ENCODE measurements at places on chromosomes 12 and 14.

GRCh38 chr12:7439579-7440505 lies 4.1 kb downstream of the CD163L1 start:
- DNase-seq, result no peak

DNA sequence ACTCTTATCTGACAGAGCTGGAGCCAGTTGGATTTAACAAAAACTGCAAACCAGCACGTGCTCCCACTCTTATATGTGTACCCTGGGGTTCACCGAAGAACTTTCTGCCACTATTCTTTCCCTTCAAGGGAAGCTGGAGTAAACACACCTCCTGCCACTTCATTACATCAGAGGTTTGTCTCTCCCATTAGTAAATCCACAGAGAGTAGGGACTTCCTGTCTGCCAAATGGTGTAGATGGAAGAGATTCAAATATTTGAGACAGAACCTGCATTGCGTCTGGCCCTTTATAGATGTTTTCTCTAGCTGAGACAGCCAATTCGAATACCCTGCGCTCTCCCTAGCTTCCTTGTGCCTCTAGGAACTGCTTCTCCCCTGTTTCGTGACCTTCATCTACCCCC lies 29.1 kb upstream of the AEBP2 start:
- DNase-seq, result no peak

DNA sequence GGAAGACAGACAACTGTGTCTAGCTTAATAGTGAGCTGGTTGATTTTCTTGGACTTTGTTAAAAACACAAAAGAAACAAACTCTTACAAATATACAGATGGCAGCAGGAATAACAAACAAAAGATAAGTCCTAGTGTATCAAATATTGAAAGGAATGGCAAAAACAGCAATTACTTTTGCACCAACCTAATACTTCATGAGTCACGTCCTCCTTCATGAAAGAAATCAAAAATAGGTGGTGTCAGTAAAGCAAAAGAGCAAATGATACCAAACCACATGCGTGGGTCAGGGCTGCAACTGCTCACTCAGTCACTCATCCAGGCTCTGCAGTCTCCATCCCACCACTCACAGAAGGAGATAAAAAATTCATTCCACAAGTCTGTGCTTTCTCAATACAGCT lies 11.8 kb downstream of the ATG14 start:
- DNase-seq, result no peak

DNA sequence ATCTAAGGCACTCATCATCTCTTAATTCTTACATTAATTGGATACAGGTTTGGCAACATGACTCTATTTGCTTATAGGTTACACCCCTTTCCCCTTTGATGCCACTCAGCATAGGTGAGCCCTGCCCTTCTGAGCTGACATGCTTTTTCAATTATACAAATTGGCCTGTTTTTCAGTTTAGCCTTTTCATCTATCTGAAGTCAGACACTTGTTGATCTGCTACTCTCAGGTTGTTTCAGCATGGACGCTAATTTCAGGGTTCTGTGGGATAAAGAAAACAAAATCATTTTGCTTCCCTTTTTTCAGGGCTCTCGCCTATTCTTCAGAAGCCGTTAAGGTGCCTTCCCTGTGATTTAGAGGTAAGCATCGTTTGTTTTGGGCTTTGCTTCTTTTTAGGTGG lies 55.3 kb downstream of the DACT1 start:
- DNase-seq, result no peak

- DNase-seq, result no peak
Measured at GRCh38 chr12:50221228-50222008, 54.2 kb upstream of the CERS5 start.

- DNase-seq, result no peak
Measured at GRCh38 chr12:96057986-96058553, 22.7 kb upstream of the LTA4H start.

GRCh38 chr12:9872742-9873141 lies 3.6 kb upstream of the CLEC2B start:
- DNase-seq, result no peak

DNA sequence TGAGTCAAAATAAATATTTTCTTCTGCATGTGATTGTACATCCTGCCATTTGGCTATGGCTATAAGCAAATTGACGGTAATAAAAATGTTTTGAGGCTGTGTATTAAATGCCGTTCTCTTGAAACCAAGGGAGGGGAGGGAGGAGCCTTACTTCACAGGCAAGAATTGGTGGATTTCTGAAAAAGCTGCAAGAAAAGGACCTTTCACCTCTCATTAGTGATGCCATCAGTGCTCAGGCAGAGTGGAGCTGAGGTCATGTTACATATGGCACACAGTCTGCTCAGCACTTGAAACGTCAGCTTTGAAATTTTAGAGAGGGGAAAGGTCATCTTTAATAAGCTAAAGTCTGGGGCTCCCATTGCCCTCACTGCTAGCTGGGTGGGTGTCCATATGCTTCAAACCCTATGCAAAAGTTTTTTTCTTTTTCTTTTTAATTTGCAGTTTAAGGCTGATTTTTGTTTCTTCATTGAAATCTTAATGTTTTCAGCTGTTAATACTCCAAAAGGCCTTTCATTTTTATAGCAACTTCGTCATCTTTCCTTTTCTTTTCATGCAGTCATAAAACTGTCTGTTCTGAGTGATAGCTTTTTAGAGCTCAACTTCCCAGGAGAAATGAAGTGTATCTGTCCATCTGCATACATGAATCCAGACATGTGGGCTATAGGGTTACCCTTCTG lies 9.8 kb upstream of the SIX1 start:
- no peak for DNase-seq

GRCh38 chr12:10965476-10965875 lies 21.2 kb downstream of the TAS2R50 start:
- no peak for DNase-seq

GRCh38 chr12:99948370-99948769 lies 36.4 kb downstream of the ANKS1B start:
- DNase-seq, result no peak

GRCh38 chr14:45185100-45185814 lies 49.5 kb downstream of the FANCM start:
- DNase-seq, result no peak

- no peak for DNase-seq
Measured at GRCh38 chr14:105412771-105413543, 6.7 kb upstream of the MTA1 start.

DNA sequence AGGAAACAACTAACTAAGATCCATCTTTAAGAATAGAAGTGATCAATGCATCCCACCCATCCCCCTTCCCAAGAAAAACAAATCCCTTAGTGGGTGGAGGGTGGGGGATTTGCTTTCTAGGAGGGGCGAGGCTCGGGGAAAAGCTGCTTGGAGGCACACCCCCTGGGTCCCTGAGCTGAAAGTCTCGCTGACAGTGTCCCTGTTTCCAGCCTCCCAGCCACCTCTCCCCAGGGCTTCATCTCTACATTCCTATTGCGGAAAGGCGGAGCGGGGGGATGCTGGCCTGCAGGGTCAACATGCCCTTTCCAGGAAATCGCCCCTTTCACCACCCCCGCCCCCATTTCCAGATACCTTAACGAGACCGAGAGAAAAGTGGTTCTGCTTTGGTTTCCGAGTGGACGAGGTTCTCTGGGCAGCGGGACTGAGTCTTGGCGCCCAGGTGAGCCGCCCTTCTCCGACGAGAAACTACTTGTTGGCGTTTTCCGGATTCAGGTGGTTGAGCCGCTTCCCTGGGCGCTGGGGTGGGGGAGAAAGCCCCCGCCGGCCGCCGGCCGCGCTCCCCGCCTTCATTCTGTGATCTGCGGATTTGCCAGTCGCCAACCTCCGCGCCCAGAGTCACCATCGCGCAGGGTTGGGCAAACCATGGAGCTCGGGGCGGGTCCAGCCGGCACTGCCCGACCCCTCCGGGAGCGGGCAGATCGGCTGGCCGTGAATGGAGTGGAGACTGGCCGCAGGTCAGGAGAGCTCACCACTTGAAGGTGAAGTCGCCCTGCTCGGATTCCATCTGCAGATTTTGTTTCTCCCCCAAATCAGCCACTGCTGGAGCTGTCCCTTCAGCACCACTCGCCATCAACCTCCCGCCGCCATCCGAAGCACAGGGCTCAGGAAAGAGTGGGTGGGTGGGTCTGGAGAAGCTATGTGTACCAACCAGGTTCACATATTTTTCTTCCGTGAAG lies 505 bp downstream of the KCNC2 start:
- no peak for DNase-seq

GRCh38 chr12:64042911-64043310 lies 179.2 kb downstream of the KICS2 start:
- DNase-seq, result no peak

GRCh38 chr14:71651228-71651627 lies 281.0 kb upstream of the RGS6 start:
- no peak for DNase-seq

DNA sequence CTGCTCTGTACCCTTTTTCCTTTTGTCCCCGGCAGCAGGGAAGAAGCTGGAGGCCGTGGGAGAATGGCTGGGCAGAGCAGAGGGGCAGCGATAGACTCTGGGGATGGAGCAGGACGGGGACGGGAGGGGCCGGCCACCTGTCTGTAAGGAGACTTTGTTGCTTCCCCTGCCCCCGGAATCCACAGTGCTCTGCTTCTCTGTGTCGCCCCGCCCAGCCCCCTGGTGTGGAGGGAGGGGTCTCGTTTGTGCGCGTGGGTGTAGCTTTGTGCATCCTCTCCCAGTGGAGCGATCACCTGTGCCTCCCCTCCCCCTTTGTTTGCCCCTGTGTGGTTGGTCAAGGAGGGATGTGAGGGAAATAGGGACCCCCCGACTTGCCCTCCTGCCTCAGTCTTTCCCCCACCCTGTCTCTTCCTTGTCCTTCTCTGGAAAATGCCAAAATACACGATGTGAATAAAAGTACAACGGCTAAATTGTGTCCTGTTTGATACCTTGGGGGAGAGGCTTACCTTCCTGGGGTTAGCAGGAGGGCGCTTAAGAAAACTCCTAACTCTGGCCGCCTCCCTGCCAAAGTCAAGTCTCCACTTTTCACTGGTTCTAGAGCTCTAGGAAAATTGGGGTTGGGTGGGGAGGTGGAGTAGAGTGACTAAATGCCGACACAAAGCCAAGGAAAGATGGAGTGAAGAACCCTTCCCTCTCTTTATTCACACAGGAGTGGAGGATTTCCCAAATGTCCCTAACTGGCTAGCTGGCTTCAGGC lies 990 bp upstream of the TPI1 start:
- DNase-seq, result no peak

All from activated CD4-positive, alpha-beta T cell treated with anti-CD3 and anti-CD28 coated beads, Interleukin-2, amount 50 U/mL, for 1 hour (primary cell).